ENCODE measurements at places on chromosomes 6 and 20.

DNA sequence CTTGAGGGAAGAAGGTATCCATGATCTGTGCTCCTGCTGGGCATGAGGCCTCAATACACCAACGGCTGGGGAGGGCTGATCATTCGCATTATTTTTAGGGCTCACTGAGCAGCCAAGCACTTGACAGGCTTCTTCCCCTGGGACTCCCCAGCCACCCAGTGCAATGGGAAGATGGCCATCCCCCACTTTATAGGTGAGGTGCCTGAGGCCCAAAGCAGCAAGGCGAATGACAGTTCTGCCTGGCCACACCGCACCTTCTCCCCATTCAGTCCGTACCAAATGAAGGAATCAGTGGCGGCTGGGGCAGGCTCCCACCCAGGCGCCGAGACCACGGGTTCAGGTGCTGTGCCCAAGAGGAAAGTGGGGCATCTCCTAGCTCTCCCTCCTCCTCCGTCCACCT is 4.4 kb upstream of the FAM209A start:
- no peak for DNase-seq

DNA sequence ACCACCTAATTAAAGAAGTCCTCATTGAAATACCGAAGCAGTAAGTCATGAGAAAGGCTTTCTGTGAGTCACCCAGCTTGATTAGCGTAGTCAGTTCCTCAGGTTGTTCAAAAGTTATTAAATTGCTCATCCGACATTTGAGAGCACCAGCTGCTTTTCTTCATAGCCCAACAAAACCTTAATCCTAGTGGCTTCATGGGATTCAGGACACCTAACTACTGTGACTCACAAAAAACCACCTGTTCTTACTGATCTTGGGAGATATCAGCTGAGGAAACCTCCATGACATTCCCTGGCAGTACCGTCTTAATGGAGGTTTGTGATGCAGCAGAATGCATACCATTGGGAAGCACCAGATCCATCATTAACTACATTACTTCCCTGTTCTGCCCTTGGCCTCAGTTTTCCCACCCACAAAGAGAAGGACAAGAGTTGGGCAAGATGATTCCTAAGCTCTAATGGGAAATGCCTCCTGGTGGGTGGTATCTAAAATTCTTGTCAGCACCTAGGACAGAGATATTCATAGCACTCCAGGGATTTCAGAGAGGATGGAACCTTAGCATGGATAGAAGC is 103.8 kb downstream of the KHDC1L start:
- DNase-seq = no peak

GRCh38 chr6:109315341-109316110 is 66.7 kb downstream of the CD164 start:
- DNase-seq = no peak

DNA sequence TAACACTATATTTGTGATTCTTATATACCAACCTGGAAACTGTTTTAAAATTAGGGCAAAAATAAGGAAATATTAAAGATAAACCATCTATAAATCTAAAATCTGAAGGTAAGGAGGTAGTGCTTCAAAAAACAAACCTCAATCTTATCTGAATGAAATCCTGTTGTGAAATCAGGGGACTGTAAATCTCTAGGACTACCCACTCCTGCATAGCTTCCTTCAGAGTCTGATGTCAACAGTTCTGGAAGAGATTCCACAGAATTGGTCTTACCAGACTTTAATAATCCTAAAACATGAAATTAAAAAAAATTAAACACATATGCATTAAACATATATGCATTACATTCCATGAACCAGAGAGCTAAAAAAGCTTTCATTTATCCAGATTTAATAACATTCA is 51.4 kb downstream of the IBTK start:
- DNase-seq = no peak

DNA sequence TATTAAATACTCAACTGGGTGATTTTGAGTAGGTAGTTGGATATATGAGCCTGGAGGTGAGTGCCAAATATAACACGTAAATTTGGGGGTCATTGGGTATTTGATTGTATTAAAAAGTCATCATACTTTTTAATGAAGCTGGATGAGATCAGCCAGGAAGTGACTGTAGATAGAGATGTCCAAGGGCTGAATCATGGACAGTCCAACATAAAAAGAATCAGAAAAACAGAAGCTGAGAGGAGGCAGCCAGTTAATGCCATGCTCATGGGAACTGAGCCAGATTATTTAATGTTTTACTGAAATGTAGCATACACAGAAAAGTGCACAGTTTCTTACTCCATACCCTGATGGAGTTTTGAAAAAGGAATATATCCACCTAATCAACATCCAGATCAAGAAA is 435.5 kb upstream of the PLCB4 start:
- no peak for DNase-seq

DNA sequence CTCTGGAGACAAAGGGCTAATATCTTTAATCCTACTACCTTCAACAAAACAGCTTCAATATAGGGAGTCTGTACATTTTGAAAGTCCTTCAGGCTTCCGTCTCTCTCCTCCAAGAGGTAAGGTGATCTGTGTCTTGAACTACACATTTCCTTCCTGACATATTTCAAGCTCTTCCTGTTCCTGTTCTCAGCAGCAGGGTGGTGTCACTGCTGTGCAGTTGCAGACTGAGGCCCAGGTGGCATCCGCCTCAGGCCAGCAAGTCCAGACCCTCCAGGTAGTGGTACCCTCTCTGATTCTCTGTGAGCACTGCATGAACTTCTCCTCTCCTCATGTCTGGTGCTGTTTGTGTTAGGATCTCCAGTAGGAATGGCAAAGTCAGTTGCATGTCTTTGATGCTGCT is 7.8 kb downstream of the NFYA start:
- no peak for DNase-seq

DNA sequence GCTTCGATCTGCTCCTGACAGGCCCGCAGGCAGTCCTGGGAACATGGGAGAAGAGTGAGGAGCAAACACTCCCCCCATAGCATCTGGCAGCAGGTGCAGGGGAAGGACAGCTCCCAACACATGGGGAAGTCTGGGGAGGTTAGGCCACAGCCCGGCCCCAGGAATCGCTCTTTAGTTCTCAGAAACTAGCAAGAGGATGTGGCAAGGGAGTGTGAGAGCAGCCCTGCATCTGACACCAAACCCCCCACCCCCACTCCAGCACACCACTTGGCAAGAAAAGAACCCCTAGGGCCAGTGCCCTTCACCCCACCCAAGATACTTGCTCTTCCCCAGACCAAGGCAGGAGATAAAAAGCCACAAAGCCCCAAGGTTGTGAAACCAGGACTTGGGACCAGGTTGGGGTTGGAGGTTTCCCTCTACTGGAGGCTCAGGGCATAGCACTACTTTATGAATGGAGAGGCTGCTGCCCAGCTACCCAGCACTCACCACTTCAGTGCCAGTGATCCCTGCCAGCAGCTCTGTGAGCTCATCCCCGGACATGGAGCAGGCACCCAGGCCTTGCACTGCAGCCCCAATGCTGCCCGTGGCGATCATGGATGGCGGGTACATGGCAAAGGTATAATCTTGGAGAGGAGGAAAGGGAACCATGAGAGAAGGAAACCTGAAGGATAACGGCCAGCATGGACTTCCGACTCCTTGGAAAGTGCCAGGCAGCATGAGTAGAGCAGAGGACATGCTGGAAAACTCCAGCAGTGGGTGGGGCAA is 5.4 kb downstream of the CCND3 start:
- peak; percentile 21 for DNase-seq

GRCh38 chr20:57381596-57382503 is 9.3 kb upstream of the RBM38 start:
- DNase-seq = peak; percentile 68

GRCh38 chr6:150183105-150183504 is 40.3 kb downstream of the PPP1R14C start:
- DNase-seq = no peak

DNA sequence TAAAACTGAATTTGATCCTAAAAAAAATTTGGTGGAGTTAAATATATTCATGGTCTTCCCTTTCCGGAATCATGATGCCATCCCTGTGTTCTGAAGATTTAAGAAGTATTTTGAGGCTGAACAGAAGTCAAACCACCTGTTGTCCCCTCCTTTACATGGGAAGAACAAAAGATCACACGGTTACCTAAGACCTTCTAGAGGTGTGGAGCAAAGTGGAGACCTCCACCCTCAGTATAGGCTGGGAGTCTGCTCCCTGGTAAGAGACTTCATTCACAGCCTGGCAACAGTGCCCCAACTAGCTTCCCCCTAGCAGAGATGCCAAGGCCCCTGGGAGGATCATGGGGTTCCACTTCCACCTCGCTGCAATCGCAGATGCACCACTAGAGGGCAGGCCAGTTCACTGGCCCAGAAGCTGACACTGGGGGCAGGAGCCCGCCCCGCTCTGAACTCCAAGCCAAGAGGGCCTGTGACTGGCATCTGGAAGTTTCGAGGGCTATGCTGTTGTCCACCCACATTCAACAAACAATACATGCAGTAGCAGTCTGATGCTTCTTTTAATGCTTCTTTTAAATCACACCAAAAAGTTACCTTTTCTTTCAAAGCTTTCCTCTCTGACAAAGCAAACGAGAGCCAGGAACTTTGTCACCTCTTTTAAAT is 19.5 kb upstream of the UBE2J1 start:
- DNase-seq = peak; percentile 44

- no peak for DNase-seq
Observed at GRCh38 chr6:104958178-104959025, 1.5 kb downstream of the LIN28B start.

- DNase-seq = no peak
Observed at GRCh38 chr6:24827970-24828369, 29.3 kb upstream of the ARMH2 start.

GRCh38 chr6:79676785-79677736 is 45.9 kb downstream of the SH3BGRL2 start:
- DNase-seq = no peak

DNA sequence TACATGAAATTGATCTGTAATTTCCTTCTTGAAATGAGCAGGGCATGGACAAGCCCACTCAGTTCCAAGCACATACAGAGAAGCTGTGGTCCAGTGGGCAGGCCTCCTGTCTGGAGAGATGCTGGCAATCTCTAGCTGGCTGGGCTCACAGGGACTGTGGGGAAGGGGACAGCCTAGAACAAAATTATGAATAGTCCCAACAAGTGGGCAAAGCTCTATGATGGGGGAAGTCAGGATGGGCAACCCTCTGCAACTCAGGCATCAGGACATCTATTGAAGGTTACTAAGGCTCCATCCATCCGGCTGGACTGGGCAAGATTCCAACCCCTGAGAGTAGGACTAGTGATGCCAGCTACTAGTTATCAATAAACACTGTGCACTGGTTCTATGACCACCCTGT is 40.9 kb downstream of the TRERF1 start:
- DNase-seq = no peak

DNA sequence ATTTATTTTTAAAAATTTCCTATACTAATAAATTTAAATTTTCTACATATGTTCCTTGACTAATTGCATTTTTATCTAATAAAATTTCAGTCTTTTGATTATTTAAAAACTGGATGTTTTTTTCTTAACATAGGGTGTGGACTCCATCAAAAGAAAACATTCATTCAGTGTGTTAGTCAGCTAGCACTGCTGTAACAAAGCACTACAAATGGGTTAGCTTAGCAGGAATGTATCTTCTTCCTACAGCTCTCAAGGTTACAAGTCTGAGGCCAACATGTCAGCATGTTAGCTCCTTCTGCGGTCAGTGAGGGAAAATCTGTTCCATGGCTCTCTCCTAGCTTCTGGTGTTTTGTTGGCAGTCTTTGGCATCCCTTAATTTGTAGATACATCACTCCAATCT is 32.5 kb downstream of the FRK start:
- DNase-seq = no peak

- DNase-seq = no peak
Observed at GRCh38 chr6:47097092-47097945, 55.2 kb upstream of the ADGRF1 start.

GRCh38 chr6:13863699-13864155 is 49.4 kb upstream of the MCUR1 start:
- DNase-seq = no peak

- no peak for DNase-seq
Observed at GRCh38 chr20:60904730-60905129, 347.3 kb upstream of the CDH4 start.

DNA sequence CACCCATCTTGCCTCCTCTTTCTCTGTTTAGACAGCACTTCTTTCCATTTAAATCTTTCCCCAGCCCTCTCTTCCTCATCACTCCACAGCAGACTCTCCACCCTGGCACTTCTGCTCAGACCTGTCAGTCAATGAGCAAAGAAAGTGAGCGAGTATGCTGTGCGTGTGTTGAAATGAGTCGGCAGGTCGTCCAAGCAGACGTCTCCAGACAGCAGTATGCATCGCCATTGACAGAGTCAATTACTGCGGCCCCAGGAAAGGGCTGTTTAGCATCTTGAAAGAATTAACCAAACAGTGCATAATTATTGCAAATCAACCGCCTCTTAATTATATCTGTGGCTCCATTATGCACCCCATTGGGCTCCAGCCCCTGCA is 54.8 kb upstream of the KCNG1 start:
- no peak for DNase-seq

- no peak for DNase-seq
Observed at GRCh38 chr6:18978337-18979128, 591.4 kb downstream of the RNF144B start.

DNA sequence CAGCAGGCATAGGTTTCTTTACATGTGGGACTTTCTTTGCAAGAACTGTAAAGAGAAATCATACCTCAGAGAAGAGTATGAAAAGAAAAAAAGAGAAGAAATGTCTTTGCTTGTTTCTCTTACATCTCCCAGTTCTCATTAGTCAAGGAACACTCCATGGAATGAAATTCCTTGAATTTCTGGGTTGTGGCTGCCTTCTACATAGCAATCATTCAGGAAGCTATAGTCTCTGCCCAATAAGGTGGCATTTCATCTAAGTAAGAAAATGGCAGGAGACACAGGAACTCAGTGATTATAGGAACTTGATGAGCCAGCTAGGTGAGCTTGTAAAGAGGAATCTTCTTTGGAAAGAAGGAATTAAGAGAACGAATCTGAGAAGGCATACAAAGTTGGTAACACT is 197.0 kb upstream of the FKBP1C start:
- no peak for DNase-seq

DNA sequence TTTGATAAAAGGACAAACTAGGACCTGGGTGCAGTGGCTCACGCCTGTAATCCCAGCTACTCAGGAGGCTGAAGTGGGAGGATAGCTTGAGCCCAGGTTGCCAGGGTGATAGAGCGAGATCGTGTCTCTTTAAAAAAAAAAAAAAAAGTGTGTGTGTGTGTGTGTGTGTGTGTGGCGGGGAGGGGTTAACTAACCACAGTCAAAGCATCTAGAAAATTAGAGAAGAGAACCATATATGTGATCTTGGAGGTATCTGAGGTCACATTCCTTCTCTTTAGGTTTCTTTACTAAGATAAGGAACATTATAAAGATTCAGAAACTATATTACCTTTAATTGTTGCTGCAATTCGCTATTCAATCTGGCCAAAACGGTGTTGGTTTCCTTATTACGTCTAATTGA is 80.9 kb downstream of the REPS1 start:
- no peak for DNase-seq

GRCh38 chr20:38139156-38139912 is 25.7 kb downstream of the TGM2 start:
- no peak for DNase-seq

DNA sequence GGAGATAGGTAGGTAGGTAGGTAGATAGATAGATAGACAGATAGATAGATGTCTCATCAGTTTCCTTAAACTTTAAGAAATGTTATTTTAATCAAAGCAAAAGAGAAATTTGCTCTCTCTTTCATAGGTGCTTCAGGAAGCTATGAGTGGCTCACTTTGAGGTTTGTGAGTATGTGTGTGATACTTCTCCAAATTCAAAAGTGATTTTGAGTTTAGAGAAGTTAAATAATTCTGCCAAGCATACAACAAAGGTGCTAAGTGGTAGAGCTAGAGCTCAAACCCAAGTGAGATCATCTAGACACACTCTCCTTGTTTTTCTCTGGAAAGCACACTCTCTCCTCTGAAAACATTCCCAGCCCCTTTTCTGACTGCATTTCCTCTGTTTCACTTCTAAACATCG is 156.2 kb downstream of the EDN1 start:
- no peak for DNase-seq
